ENCODE measurements at places on chromosomes 5 and 9. TPM values are rescaled to one million over a fixed set of nuclear protein-coding genes. Genes with fewer than 3 reads are reported as not detected.

Gene IL4
- polyA plus RNA-seq: not detected

Gene NNT
- 117 TPM for polyA plus RNA-seq

Gene ACSL6
- not detected for polyA plus RNA-seq

Gene RMI1
- polyA plus RNA-seq: 8.8 TPM

Gene PCDHGA5
- polyA plus RNA-seq: 3.1 TPM

Gene RICTOR
- polyA plus RNA-seq: 20.2 TPM

Gene IFNE
- not detected for polyA plus RNA-seq

Gene SPINK4
- not detected for polyA plus RNA-seq

Gene TRPM6
- polyA plus RNA-seq: 0.11 TPM

GRCh38 chr5:143217804-143218160 is 185.7 kb downstream of the NR3C1 start:
- DNase-seq: no peak

DNA sequence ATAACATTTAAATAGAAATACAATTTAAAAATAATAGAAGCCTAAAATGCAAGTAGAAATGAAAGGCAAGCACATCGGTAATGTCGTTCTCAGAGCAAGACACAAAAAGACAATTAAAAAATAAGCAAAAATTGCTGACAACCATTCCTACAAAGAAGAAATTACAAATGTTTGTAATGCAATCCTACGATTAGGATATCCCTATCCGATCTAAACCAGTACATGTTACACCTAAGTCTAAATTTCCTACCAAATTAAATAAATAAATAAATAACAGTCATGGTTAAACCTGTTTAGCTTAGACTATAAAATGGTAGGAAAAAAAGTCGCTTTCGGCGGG is 90.0 kb downstream of the ANXA2R start:
- DNase-seq: no peak

DNA sequence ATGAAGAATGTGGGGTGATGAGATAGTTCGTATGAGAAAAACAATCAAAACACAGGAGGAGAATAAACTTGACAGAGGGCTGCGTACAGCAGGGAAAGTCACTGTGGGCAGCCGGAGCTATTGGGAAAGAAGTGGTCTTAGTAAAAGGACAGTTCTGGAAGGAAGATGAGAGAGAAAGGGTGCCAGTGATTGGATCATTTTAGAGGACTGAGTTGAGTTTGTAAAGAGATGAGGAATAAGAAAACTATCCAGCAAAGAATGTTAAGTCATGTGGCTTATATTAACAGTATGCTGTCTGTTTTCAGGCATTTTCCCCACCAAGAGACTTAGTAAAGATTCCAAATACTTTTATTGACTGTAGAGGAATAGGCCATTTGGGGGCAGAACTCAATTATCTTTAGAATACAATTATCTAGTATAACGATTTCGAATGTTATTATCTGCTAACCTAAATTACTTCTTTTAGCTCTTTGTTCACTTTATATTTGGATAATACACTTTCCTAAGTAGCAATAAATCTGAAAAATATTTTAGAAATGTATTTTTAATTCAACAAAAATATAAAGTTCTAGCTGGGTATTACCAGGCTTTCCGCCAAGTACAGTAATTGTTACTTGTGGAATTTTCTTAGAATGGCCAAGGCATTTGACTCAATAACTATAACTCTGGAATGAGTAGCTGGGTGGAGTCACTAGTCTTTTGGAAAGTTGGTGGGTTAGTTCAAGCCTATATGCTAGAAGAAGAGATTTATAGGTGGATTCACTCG is 15.5 kb upstream of the LOX start:
- peak; percentile 63 for DNase-seq

GRCh38 chr5:98975682-98976407 is 47.0 kb upstream of the CHD1 start:
- no peak for DNase-seq

DNA sequence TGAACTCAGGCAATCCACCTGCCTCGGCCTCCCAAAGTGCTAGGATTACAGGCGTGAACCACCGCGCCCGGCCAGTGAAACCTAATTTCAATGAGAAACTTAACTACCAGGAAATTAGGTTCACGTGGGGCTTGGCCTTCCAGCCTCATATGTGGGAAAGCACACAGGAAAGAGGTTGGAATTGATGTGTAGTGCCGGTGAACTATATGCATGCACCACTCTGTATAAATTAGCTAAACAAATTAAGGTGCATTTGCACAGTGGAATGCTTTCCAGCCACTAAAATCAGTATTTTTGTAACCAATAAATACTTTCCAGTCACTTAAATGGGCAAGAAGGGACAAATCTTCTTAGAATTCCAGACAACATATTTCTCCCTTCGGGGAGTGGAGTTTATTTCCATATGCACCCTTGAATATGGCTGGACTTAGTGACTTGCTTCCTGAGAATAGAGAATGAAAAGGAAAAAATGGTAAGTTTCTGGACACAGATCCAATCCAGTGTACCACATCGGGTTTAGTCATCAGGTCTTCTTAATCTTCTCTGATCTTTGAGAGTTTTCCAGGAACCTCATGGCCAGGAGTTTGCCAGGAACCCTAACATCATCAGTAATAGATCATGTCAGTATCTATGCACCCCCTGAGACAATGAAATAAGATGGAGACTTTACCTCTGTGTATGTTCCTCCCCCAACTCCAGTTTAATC is 24.9 kb downstream of the ATOX1 start:
- DNase-seq: no peak

DNA sequence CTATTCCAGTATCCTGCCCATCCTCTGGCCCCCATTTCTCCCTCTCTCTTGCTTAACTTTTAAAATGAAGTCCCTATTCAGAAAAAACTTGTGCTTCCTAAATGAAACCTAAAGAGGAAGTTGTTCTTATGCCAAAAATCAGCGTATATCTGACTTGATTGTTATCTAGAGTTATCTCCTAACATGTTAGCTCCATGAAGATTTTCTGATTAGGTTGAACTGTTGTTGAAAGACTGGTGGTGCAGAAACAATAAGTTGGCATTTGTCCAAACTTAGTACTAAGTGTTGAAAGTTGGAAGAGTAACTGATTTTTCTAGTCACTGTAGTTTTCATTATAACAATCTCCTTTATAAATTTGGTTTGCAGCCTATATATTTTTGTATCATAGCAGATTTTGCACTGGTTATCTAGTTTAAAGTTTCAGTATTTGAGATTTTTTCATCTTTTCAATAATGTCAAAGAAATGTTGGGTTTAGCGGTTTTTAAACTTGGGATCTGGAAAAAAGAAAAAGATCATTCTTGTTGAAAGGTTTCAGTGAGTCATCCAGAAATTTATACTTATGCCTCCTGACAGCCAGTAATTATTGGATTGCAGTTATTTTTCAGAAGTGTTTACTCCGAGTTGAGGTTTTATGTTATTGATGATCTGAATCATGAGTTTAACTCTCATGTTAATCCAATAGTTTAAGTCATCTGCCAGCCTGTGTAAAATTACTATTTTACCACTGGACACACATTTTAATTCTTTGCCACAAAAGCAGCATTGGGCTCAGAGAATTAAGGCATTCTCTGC is 60.6 kb downstream of the PAM start:
- DNase-seq: peak; percentile 22

DNA sequence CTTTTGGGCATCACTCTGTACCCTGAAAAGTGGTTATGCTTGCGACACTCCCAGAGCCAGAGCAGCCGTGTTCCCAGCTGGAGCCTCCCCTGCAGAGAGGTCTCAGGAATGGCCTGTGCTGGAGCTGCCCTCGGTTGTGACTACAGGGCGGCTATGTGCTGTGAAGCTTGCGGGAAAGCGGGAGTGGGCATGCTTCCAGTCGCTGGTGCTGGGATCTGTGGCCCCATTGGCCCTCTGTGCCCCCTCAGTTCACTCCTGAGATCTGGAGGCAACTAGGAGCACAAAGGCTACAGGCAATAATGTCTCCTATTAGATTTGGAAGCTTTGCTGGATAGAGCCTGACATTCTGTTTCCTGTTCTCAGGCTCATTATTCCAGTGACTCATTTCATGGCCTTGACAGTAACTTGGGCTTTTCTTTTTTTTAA is 56.9 kb downstream of the GPR107 start:
- no peak for DNase-seq

DNA sequence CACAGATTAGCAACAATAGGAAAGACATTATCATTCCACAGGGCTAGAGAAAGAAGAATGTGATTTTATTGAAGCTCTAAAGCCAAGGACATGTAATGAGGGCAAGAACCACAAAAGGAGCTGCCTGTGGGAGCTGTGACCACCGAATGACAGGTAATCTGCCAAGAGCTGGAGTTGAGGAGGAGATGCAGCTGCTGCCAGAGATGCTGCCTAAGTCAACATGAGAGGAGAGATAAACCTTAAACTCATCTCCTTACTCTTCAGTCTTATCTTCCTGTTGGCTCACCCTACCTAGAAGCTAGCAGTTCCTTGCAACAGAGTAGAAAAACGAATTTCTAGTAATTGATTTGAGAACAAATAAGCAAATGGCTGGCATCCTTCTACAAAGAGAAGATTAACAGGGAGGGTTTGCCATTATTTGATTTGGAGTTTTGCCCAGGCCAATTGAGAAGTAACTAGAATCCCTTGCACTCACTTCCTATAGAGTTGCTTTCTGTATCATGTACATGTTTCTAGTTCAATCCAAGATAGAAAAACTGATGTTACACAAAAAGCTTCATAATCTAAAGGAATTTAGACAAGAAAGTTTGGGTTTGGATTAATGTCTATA is 539.2 kb downstream of the TLE1 start:
- DNase-seq: no peak

GRCh38 chr5:128081111-128081851 is 2.3 kb upstream of the SLC12A2 start:
- no peak for DNase-seq

DNA sequence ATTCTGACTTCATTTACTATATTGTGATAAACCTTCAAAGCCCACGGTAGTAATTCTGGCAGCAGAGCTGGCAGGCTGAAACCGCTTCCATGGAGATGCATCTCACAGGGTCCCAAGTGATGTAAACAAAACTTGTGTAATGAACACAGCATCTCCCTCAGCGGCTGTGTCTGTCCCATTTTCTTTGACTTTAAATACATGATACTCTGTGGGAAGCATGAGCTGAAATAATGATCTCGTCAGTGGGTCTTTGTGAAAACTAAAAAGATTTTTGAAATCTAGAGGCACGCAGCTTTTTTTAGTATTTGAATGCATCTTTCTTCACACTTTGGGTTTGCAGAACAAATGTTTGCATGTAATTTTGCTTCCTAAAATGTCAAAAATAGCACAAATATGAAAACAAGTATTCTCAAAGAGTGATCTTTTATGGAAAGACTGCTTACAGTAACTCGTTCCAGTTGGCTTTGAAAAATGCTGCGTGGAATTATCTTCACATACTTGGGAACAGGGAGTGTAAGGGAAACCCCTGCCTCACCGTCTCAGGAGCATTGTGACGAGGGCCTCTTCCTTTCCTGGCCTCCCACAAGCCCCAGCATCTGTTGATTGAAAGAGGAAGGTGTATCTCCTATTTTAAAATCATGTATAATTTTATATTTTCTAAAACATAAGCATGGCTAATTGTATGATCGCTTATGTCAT is 18.1 kb upstream of the LPCAT1 start:
- DNase-seq: peak; percentile 91

GRCh38 chr5:118211606-118212005 is 776.7 kb downstream of the DTWD2 start:
- DNase-seq: peak; percentile 41

- no peak for DNase-seq
Measured at GRCh38 chr5:43358726-43359125, 45.5 kb upstream of the HMGCS1 start.

- peak; percentile 49 for DNase-seq
Measured at GRCh38 chr5:141529002-141529401, 40.1 kb downstream of the PCDHGC5 start.

DNA sequence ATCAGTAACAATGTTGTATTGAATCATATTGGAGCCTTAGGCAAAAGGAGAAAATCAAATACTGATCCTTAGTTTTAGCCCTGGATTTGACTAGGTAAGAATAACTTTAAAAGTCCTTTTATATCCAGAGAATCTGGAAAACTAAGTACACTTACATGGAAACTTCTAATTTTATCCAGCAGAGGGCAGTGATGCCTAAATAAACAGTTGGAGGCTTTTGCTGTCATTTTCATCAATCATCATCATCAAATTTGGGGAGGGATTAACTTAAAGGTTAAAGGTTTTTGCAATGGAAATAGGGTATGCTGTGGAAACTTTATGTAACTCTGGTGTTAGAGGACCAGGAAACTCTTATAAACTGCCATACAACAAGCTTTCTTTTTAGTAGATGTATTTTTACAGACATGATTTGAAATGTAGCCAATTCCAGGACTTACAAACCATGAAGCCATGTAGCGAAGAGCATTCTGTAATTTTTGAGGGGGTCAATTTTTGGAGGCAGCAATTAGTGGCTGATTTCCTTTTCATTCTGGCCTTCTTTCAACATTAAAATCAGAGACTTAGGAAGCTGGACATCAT is 112.7 kb downstream of the OSTF1 start:
- peak; percentile 27 for DNase-seq

- no peak for DNase-seq
Measured at GRCh38 chr5:180050121-180050940, 21.2 kb downstream of the RNF130 start.

GRCh38 chr9:107273634-107274033 is 9.4 kb upstream of the RAD23B start:
- no peak for DNase-seq

GRCh38 chr9:122904466-122904822 is 715 bp downstream of the RC3H2 start:
- peak; percentile 45 for DNase-seq

DNA sequence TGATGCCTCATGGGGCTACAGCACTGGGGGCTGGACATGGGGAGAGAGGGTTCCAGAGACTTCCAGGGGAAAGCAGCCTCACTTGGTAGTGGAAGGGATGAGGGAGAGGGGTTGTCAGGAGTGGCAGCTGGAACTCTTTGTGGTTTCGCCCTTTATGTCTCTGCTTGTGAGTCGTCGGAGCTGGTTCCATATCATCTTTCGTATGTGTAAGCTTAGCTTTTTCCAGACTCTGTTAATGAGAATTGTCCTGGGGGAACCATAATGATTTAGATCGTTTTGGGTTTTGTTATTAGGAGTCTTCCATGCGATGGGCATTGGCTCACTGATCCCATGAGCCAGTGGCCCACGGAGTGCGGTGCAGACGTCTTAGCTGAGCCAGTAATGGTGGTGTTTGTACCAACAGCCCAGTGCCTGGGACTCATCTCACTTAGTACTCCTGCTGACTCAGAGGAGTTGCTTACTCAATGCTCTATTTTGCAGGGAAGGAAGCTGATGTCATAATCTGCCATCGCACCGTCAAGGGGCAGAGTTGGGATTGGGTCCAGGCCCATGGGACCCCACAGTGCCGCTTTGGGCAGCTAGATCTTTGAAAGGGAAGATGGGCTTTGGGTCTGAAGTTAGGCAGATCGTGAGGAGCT is 48.5 kb downstream of the NEK6 start:
- DNase-seq: no peak

GRCh38 chr5:158277276-158277675 is 418.3 kb upstream of the CLINT1 start:
- DNase-seq: no peak

DNA sequence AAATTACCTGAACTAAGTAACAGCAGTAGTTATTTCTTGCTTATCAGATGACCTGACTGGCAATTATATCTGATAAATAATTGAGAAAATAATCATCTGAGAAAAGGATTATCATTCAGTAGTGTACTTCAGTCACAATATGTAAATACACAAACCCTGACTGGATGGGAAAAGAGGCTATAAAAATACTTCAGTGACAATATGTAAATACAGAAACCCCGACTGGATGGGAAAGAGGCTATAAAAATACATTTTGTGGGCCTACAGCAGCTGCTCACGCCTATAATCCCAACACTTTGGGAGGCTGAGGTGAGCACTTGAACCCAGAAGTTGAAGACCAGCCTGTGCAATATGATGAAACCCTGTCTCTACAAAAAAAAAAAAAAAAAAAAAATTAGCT is 11.1 kb downstream of the UBAP2 start:
- DNase-seq: no peak

- no peak for DNase-seq
Measured at GRCh38 chr5:154334406-154335064, 111.3 kb upstream of the SAP30L start.

Measured in muscle of arm (tissue), 14 donors.